ENCODE measurements at places on chromosomes 5 and 9.

DNA sequence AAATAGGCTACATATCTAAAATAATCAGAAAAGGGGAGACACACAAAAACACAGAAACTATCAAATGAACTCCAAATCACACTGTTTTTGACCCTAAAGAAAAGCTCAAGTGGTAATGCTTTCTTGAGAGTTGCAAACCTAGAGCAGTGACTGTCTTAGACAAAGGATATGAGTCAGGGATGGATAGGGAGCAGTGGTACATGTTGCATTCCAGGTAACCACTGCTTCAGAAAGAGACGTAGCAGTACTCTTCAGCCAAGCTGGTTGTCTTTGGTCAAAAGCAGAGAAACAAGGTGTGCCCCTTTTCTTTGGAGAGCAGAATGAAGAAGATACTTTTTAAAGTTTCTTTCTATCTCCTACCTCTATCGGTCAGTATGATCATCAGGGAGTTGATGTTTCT lies 1003.6 kb downstream of the CDH9 start:
- DNase-seq: no peak

DNA sequence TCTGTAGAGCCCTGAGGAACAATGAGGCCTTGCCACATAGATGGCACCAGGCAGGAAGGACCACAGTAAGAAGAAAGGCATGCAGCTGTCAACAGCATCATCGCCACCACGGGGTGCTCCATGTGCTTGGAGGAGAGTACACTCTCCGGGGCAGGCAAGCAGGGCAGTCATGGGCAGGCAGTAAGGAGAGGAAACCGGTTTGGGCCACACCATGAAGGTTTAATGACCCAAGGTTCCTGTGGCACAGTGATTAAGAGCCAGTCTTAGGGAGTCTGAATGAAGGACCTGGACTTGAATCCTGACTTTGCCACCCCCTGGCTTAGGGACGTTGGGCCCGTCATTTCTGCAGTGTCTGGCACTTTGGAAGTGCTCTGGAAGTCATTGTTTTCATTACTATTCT lies 80.6 kb upstream of the ZBTB43 start:
- DNase-seq: no peak

DNA sequence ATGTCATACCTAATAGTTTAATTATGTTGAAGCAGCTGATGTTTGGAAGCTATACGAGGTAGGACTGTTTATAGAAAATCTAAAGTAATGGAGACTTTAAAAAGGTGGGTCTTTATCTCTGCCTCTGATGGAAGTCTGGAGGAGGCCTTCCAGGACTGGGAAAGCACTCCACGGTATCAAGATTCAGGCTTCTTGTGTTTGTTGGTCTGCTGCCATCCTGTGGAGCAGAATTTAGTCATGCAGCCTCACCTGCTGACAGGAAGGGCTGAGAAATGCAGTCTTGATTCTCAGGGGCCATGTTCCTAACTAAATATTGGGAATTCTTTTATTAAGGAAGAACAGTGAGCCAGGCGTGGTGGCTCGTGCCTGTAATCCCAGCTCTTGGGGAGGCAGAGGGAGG lies 15.9 kb downstream of the SPDL1 start:
- DNase-seq: no peak

GRCh38 chr9:79686381-79687130 lies 114.8 kb downstream of the TLE4 start:
- DNase-seq: no peak

- no peak for DNase-seq
These were observed 29.3 kb downstream of the CDHR2 start for GRCh38 chr5:176578391-176578808.

- no peak for DNase-seq
These were observed 8.1 kb downstream of the ADAMTS2 start for GRCh38 chr5:179336871-179337795.

DNA sequence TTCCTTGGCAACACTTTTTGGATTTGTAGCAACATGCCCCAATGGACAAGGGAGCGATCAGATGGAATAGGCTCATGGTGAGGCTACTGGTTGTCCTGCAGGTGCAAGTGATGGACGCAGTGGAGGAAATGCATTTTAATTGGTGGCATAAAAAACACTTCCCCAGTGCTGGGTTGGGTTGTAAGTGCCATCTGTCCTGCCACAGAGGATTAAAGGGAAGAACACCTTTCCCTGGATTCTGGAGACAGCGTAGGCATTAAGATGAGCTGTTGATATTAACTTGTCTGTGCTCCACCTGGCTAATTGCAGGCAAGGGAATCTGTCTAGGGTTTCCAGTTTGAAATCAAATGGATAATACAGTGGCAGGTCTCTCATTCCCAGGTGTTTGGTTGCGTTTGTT lies 173.4 kb downstream of the ZNF462 start:
- no peak for DNase-seq

DNA sequence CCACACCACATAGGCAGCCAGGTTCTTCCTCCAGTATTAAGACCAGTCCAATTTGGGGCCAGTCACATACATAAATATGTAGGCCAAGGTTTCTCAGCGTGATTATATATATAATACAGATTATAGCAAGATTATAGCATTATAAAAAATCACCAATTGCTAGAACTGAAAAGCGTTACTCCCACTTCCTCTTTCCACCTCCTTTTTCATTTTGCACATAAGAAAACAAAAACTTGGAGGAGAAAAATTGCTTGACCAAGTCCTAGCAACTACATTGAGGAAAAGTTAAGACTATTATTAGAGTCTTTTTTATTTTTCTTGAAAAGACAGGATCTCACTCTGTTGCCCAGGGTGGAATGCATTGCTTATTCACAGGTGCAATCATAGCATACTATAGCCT lies 262.7 kb upstream of the KCNN2 start:
- DNase-seq: no peak

GRCh38 chr9:89386206-89386605 lies 67.9 kb downstream of the SECISBP2 start:
- DNase-seq: no peak

DNA sequence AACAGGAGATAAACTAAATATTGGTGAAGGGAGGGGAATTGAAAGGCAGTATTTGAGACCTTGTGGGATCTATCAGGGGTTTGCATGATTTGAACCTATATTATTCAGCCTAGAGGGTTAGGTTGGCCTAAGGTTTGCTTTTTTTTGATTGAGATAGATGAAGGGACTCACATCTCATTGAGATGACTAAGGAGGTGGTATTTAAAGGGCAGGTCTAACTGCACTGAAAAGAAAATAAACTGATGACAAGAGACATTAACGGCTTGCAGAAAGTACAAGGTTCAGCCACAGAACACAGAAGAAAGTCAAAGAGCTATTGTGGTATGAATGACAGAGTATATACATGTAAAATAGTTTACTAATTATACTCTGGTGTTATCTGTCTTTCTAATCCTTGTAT lies 412.7 kb downstream of the CDH10 start:
- DNase-seq: no peak

DNA sequence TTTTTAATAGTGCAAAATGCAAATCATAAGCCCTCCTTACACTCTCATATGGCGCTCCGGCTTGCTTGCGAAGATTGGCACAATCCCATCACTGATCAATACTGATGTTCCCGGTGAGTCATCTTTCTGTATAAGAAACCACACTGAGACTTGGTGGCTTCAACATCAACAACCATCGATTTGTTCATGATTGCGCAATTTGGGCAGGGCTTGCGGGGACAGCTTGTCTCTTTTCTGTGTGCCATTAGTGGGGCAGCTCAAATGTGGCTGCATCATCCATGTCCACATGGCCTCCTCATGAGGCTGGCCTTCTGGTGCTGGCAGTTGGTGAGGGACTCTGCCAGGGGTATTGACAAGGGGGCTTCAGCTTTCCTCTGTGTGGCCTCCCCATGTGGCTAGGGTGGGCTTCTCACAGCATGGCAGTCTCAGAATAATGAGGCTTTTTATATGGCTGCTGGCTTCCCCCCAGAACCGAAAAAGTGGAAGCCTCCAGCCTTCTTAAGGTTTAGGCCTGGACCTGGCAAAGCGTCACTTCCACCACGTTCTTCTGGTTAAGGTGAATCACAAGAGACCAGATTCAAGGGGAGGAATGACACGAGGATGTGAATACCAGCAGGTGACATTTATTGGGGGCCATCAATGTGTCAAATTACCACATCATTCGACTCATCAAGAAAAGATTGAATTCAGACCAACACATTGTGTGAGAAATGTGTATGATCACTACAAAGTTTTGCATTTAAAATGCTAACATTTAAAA lies 79.5 kb upstream of the NFIL3 start:
- no peak for DNase-seq

Measured in GOT3 (cell line).